Karpas-422 (cell line): ENCODE measurements at places on chromosomes 3 and 15.

GRCh38 chr3:37628711-37629301 lies 232.9 kb upstream of the CTDSPL start:
- no peak for DNase-seq

DNA sequence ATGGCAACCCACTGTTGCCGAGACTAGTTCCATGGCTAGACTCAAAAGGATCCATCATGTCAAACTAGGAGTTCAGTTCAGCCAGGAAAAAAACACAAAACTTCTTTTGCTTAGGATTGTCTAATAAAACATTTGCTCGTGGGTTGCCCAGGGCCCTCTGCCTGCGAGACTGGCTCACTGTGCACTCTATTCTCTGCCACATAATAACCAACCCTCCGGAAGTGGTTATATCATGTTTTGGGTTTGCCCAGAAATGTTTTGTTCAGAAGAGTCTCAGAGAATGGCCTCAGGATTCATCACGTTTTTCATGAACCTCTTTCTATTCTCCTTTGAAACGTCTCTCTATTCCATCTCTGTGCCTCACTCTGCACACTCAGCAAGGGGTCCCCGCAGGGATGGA lies 216.1 kb downstream of the SV2B start:
- no peak for DNase-seq

- no peak for DNase-seq
These were observed 284.1 kb downstream of the FHIT start for GRCh38 chr3:60967141-60967540.

- no peak for DNase-seq
These were observed 20.7 kb upstream of the ISLR2 start for GRCh38 chr15:74109713-74110112.
